Stimulated activated CD8-positive, alpha-beta memory T cell treated with anti-CD3 and anti-CD28 coated beads, Interleukin-7, amount 100 ng/mL, for 24 hours (primary cell): ENCODE measurements at places on chromosomes 2 and 18.
A peak's percentile ranks its signal among the peaks of the same experiment; 100 is the strongest.

DNA sequence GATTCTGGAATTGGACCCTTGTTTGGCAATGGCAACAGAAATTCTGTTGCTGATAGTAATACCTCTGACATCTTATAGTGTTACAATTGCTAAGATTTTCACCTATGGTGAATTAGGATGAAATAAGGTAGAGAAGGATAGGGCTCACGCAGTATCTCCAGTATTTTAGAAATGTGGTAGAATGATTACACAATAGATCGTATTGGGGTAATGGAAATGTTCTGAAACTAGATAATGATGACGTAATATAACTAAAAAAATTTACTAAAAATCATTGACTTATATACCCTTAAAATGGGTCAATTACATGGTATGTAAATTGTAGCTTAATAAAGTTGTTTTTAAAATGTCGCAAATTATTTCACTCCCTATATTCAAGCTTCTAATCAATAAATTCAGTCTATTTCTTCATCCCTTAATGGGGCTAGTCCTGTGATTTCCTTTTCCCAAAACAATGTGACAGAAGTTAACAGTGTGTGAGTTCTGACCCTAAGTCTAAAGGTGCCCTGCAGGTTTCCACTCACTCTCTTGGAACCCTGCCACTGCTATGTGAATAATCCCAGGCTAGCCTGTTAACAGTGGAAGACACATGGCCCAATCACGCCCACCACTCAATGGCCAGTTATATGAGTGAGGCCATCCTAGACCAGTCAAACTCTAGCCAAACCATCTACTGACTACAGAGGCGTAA, 31.2 kb downstream of the USP37 start:
- no peak for DNase-seq

DNA sequence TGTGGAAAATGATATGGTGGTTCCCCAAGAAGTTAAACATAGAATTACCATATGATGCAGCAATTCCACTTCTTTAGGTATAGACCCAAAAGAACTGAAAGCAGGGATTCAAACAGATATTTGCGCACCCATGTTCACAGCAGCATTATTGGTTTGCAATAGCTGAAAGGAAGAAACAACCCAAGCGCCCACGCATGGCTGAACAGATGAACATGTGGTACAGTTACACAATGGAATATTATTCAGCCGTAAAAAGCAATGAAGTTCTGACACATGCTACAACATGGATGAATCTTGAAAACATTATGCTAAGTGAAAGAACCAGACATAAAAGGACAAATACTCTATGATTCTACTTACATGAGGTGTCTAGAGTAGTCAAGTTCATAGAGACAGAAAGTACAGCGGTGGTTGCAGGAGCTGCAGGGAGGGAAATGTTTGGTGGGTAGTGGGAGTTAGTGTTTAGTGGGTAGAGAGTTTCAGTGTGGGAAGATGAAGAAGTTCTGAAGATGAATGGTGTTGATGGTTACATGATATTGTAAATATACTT, 26.7 kb upstream of the ASPRV1 start:
- DNase-seq = no peak

GRCh38 chr18:59386909-59387686, 28.0 kb upstream of the LMAN1 start:
- DNase-seq = no peak

DNA sequence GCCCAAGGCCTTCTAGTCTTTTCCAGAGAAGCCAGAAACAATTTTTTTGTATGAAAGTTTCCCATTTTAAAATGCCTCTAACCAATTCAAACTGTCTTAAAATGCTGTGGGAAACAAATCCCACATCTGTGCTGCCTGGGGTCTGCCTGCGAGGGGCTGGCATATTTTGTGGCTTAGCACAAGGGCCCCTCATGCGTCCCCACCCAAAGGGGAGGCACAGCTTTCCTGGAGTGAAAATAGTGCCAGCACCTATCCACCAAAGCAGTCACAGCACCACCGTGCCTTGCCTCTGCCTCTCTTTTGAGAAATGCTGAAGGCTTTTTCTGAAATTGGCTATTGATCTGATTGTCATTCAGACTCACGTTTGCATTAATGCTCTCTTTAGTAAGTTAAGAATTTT, 22.2 kb upstream of the GNAL start:
- no peak for DNase-seq

- no peak for DNase-seq
These were observed 11.8 kb downstream of the SLC3A1 start for GRCh38 chr2:44286884-44287638.

GRCh38 chr2:21256006-21256405, 132.2 kb downstream of the TDRD15 start:
- DNase-seq = no peak

DNA sequence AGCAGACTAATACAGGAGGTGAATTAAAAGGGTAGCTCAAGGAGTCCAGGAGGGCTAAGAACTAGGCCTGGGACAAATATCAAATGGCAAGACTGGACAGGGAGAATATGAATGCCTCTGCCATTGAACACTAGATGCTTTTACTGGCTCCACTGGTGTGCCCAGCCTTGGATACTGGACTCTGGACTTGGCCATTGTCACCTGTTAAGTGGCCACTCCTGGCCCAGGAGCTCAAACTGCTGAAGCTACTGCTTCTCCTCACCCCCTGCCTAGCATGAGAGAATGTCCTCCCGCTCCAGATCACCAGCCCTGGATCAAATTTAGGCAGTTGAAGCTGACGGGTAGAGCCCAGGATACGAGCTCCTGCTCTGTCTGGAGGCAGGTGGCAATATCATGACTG, 170.8 kb downstream of the DDX1 start:
- no peak for DNase-seq

DNA sequence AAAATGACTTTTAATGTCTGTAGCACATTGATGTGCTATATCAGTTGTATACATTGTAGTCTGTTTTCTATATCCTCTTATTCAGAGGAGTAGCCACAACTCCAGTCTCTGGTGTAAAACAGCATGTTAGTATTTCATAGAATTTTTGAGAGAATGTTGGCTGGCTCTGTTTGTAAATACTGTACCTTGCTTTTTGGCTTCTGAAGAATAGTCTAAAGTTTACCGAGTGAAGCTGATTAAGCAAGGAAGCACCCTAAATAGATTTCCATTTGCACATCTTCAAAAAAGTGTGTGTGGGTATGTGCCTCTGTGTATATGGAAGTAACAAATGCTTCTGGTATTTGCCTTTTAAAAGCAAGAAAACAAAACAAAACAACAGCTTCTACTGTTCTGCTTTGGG, 50.5 kb downstream of the MAP4K4 start:
- DNase-seq = no peak

DNA sequence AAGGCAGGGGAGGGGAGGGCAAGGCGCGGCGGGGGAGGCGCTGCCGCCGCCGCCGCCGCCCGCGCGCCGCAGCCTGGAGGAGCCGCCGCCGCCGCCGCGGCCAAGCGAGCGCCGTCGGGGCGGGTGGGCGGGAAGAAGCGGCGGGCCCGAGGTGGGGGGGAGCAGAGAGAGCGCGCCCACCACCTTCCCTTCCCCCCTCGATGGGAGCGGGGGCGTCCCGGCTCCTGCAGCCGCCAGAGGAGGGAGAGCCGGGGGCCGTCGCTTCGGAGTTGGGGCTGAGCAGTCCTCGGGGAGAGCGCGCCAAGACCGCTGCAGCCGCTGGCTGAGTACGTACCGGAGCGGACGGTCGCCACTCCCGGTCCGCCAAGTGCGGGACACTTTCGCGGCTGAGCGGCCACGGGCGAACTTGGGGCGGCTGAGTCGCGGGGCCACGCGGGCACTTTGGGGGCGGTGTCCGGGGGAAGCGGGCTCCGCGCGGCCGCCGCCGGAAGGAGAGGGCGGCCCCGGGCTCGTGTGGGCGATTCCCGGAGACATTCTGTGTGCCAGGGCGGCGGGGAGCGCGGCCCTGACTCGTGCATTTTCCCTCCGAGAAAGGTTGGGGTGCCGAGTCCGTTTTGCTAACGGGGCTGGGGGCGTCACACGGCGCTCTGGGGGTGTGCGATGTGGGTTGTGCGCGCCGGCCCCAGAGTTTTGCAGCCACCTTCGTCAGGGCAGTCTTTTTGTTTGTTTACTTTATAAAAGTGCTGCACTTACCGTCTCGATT, at the start of gene NAB1:
Gene NAB1, plus strand, starts transcription at position 49 of the 763 bp plus-strand sequence. CDS start 10,094 bp downstream, outside the sequence.
- DNase-seq = peak; percentile 25
